ENCODE measurements at places on chromosomes 6 and 20.

DNA sequence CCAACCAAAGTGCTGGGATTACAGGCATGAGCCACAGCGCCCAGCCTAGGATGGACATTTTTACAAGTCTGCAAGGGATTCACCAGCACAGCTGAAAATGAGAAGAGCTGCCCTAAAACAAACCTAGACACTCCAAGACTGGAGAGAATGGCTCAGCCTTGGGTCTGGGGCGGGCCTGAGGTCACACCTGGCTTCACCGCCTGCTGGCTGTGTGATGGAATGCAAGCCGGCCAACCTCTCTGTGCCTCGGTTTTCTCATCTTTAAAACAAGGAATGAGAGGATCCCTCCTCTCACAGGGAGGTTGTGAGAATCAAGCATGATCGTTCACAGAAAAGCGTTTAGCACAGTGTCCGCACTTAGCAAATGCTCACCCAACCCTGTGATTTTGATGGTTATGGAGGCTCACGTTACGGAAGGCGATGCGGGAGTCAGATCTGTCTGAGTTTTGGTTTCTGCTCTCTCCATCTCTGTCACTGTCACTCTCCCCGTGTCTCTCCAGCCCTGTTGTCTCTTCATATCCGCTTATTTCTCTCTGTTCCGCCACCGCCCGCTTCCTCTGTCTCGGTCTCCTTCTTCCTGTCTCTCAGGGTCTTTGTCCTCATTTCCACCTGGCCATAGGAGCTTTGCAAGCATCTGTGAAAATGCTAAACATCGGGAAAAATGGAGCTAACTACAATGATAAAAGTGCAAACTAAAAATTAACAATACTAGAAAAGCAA, 47.6 kb downstream of the CEBPB start:
- no peak for DNase-seq

GRCh38 chr6:130187335-130188206, 35.2 kb downstream of the SAMD3 start:
- DNase-seq = no peak

- DNase-seq = no peak
These were observed 141.3 kb downstream of the PREX1 start for GRCh38 chr20:48686238-48687116.

DNA sequence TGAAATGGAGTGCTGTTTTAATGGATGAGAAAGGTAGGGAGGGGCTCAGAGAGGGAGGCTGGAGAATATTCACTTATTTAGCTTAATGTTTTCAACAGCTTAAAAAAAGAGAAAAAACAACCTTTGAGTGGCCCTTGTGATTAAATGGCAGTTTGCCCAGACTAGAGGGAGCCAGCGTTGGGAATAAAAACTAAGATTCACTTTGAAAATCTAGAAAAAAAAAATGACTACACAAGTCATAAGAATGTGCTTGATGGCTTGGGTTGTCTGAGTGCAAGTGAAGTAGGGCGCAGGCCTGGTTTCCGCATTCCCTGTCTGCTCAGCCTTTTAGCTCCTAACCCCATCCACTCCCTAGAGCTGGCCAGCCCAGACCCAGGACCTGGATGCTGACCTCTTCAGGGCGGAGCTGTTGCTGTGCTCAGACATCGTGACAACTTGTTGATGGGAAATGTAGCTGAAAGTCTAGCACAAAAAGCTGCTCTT, 28.9 kb downstream of the UTRN start:
- DNase-seq = no peak

DNA sequence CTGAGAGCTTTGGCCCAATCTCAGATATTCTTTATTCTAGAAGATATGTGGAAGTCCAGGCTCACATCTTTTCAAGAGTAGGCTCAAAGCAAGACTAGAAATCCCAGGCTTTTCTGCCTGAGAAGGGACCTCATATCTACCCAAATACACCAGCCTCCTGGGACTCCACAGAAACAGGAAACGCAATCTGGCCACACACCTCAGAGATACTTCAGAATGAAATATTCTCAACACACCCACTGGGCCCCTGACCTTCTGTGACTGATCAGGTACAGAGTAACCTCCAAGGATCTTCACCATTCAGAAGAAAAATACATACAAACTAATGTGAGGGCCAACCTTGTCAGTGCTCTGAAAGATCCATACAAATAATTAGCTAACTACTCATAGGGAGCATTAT, 183.2 kb downstream of the HIVEP2 start:
- no peak for DNase-seq

DNA sequence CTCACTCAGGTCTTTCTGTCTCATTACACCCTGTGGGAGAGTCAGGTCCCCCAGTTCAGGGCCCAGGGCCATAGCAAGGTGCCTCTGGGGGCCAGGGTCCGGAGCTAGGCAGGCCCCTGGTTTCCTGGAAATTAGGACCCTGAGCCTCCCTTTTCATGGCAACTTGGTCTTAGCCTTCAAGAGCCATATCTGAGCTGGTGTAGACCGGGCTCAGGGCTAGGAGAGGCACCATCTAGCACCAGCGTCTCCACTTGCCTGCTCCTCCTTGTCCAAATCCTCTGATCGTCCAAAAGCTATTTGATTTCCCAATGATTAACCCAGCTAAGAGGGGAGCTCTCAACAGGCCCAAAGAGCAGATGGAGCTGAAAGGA, 5.6 kb downstream of the MDFI start:
- no peak for DNase-seq

DNA sequence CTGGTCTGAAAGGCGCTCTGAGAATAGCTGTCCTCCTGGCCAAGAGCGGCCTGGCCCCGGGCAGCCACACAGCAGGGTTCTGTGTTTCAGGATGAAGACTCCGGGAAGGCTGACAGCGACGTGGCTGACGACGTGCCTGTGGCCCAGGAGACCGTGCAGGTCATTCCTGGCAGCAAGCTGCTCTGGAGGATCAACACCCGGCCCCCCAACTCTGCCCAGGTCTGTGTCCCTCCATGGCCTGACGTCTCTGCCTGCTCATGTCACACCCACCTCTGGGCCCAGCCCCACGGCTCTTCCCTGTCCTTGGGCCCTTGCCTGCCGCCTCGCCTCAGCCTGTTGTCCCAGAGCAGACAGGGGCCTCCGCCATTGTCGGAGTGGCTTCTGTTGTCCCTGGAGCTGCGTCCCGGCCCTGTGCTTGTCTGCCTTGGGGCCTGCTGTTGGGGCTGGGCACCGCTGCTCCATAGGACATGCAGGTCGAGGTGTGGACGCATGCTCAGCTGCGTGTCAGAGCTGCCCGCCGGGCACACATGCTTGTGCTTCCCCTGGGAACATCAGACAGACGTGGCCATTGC, 16.2 kb upstream of the ADRM1 start:
- DNase-seq = no peak

DNA sequence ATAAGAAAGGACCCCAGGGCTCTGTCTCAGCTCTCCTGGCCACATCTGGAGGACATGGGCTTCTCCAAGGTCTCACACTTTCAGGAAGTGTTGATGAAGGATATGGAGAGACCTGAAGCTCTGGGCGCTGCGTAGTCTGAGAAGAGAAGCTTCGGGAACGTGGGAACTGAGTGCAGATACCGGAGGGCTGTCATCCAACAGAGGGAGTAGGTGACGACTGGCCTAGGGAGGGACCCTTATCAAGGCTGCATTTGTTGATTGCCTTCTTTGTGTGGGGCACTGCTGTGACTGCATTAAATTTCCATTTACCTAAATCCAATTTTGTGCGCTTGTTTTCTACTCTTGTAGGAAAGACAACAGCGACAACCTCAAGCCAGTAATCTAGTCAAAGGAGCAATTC, 63.4 kb downstream of the PLG start:
- DNase-seq = no peak

DNA sequence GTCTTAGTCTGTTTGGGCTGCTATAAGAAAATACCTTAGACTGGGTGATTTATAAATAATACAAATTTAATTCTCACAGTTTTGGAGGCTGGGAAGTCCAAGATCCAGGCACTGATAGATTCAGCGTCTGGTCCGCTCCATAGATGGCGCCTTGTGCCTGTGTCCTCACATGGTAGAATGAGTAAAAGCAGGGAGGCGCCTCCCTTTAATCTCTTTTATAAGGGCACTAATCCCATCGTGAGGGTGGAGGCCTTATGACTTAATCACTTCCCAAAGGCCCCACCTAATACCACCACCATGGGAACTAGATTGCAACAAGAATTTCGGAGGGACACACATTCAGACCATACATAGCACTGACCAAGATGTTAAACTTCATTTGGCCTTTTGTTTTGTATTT, 91.2 kb upstream of the TMEM181 start:
- DNase-seq = no peak

DNA sequence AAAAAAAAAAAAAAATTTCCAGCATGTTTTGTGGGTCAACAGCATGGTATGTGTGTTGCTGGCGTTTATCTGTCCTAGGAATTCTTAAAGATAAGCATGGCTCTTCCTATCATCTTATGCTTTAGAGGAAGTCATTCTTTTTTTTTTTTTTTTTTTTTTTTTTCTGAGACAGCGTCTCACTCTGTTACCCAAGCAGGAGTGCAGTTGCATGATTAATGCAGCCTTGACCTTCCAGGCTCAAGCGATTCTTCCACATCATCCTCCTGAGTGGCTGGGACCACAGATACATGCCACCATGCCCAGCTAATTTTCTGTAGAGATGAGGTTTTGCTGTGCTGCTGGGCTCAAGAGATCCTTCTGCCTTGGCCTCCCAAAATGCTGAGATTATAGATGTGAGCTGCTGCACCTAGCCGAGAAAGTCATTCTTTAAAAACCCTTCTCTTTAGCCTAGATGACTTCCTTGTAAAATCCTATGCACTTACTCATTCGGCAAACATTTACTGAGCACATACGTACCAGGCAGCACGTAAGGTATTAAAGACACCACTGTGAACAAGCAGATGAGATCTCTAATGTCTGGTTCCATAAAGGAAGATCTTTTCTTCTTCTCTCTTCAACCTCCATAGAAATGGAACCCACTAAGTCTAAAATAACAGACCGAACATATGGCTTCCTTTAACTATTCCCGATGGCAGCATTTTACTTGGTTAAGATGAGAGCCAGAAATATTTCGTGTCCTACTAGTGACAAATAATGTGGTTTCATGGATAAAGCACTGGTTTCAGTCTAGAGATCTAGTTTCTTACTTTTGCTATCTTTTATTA, 122.4 kb downstream of the RIN2 start:
- no peak for DNase-seq

- no peak for DNase-seq
These were observed 46.4 kb downstream of the MRPL14 start for GRCh38 chr6:44080561-44081521.

DNA sequence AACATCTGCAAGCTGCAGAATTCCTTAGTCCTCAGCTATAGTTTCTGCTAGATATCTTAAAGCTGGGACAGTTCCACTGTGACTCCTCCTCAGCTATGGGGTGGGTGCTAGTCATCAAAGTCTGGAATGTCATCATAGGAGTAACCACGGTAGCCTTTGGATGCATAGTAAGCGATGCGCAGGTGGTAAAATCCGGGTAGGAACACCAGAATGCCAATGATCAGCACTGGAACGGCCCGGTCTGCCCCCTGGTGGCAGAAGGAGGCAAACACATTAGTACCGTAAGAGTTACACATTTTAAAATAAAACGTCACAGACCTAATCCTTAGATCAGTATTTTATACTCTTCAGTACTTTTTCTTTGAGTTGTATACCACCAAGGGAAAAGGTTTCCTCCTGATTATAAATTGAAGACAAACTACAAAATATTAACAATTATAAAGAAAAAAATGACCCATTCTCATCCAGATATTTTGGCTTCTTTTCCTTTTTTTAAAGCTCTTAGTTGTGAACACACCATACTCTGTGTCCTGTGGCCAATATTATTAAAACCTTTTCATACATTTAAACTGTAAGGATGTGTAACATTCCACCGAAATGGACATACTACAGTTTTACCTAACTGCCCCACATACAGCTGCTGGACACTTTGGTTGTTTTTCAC, 18.9 kb downstream of the PCNA start:
- DNase-seq = peak; percentile 66

DNA sequence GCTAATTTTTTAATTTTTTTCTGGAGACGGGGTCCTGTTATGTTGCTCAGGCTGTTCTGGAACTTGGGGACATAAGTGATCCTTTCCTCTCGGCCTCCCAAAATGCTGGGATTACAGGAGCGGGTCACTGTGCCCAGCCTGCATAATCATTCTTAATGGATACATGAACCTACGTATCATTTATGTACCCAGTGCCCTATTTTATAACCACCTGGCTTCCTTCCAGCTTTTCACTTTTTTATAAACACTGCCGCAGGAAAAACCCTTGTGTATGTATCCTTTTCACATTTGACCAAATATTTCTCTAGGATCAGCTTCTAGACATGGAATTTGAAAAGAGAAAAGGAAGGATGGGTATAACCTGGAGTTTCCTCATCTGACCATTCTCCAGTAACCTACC, 85.6 kb upstream of the RIN2 start:
- DNase-seq = no peak

Data from CD8-positive, alpha-beta memory T cell (primary cell).